Activated CD4-positive, alpha-beta memory T cell treated with anti-CD3 and anti-CD28 coated beads, Interleukin-2, amount 10 ng/mL, durations not matched to agents 7 days and 5 days (primary cell): ENCODE measurements at places on chromosomes 5 and 9. TPM values are rescaled to one million over a fixed set of nuclear protein-coding genes. Genes with fewer than 3 reads are reported as not detected.

DNA sequence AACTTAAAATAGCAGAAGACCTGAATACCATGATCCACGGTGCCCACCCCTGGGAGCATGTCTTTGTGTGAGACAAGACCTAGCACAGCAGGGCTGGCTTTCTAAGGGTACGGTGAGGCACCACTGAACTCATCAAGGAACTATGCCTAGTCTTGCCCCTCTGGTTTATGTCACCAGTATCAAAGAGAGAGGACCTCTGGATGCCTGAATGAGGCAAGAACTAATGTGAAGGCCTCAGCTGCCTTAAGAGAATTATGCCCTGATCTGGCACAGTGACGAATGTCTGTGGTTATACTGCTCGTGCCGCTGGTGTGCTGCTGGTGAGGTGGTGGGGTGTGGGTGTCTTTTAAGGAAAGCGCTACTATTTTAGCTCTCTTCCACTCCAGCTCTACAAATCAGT is 23.0 kb downstream of the NREP start:
- no peak for DNase-seq

DNA sequence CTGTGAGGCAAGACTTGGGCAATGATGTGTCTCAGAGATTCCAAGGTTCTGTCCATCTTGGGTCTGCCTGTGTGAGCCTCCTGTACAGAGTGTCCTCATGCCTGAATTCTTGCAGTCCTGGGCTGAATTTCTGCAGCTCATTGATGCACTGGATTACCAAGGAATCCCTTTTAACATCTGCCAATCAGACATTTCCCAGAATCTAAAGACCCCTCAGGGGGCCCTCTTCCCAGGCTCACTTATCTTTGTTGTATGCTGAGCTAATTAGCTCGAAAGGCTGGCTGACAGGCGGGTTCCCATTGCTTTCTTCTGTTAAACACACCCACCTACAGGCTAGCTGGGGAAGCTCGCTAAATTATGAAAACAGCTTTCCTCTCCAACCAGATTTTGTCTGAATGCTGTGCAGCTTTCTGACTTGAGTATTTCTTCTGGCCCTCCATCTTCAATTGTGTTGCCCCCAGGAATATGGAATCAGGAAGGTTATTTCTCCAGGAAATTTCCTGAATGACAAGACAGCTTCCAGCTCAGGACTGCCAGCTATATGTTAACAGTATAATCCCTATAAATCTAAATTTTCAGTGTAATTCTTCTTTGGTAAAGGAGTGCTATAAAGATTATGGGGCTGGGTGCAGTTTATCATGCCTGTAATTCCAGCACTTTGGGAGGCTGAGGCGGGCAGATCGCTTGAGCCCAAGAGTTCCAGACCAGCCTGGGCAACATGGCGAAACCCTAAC is at the start of gene LIX1:
Gene LIX1, minus strand, starts transcription at position 91 of the 734 bp plus-strand sequence. Its CDS starts 35 bp downstream, at position 56.
- peak; percentile 37 for DNase-seq

DNA sequence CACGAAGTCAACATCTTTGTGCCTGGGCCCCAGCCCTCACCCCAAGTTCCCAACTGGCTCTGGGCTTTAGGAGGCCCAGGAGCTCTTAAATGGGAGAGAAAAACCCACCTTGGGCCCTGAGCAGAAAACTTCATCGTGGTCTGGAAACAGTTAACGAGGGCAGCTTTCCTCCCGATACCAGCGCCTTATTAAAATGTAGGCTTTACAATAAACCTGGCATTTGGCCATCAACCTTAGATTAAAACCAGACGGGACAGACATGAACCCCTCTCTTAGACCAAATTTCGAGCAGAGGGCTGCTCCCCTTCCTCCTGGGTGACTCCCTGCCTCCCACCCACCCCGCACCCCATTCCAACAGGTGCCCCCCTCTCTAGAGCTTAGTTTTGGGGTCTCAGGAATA is 39.4 kb downstream of the PRRX2 start:
- DNase-seq = no peak

DNA sequence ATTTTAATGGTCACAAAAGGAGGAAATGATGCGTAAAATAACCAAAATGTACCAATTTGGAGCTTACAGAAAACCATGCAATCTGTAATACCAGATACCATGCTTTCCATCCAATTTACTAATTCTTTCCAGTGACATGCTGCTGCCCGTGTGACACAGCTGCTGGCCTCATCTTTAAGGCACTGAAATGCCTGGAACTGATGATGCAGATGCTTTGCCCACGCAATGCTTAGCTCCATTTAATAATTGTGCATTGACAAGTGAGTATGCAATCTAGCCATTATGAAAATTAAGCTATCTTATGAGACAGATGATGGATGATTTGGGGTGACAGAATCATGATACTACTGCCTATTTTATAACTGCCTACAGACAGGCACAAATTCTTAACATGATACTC is 169.2 kb upstream of the CTNND2 start:
- no peak for DNase-seq

- DNase-seq = peak; percentile 49
These were observed 19.0 kb upstream of the FER start for GRCh38 chr5:108728566-108729241.

DNA sequence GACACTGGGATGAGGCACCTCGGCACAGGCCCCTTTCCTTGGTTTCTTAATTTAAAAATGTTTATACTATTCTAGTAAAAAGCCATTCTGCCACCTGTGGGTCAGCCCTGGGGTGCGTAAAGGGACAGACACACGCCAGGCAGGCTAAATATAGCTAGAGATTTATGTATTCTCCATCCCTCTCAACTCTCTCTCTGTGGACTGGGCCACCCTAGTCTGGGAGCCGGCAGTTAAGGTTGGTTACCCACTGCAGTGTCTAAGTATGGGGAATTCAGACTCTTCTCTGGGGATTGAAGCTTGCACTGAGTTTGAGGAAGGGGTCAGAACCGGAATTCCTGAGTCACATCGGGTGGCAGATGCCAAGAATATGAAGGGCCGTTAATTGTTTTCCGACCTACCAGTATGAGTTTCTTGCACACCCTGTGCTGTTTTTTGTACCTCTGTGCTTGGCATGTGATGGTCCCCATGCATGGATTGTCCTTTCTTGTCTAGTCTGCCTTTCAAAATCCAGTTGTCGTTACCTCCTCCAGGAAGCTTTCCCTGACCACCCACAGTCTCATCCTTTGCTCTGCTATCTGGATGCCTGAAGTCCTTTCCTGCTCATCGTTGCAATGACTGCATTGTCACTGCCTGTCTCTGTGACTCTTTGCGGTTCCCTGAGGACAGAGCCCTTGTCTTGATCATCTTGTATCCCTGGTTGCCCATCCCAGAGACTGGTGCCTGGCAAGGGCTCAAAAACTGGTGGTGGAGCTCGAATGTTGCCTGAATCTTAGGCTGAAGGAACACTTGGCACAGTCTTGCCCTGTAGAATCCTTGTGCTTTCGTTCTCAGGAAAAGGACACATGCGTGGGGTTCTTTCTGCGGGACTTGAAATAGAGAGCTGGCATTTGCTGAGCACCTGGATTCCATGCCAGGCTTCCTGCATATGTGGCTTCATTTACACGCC is 2.1 kb downstream of the NEURL1B start:
- DNase-seq = no peak

GRCh38 chr9:33459115-33459514 is 11.7 kb upstream of the AQP3 start:
- no peak for DNase-seq

- DNase-seq = no peak
These were observed 14.3 kb downstream of the IRF1 start for GRCh38 chr5:132475987-132476875.

DNA sequence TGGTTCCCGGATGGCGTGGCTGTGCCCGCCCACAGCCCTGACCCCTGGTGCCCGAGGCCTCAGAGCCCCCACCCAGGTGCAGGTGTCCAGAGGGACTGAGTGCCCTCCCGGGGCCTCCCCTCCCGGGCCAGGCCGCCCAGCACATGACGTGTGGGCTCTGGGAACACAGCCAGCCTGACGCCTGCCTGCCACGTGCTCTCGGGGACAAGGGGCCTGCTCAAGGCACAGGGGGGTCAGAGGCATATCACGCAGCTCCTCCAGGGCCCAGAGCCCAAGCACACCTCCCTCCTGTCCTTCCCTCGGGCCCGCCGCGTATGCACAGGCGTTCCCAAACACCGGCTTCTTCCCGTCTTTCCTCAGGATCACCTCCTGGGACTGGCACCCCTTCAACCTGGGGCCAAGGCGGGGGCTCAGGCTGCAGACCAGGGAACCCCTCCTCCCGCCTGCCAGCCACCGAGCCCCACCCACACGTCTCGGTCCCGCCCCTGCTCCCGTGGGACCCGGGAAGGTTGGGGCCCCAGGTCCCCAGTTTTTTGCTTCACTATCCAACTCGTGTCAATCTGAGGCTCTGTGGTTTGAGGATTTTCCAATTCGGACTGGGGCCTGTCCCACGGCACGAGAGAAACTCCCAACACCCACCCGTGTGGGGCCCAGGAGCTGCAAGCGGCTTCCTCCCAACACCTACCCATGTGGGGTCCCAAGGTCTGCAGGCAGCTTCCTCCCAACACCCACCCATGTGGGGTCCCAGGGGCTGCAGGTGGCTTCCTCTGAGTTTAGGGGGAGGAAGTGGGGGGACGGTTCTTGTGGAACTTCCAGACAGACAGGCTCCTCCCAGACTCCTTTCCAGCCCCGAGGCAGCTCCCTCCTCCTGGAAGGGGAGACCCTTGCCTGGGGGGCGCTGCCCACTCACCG is 1.5 kb downstream of the LCN10 start:
- DNase-seq = no peak

GRCh38 chr5:168261227-168261571 is 30.2 kb upstream of the WWC1 start:
- DNase-seq = no peak

GRCh38 chr9:98367923-98368322 is 112.5 kb upstream of the TBC1D2 start:
- DNase-seq = no peak

DNA sequence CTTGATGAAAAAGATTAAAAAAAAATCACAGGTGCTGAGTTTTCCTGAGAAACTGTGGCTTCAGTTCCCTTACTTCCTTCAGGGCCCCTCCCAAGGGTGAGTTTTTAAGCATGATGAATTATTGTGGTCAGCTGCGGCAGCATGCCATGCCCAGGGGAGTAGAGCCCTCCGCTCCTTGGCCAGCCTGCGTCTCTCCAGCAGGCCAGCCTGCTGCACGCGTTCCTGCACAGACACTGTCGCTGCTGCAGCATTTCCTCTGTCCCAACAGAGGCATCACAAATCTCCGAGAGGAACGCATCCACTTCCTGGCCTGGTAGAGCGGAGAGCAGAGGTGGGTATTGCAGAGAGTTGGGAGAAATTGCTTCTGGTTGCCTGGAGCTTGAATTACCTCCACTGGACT is 26.1 kb upstream of the GLRA1 start:
- no peak for DNase-seq

DNA sequence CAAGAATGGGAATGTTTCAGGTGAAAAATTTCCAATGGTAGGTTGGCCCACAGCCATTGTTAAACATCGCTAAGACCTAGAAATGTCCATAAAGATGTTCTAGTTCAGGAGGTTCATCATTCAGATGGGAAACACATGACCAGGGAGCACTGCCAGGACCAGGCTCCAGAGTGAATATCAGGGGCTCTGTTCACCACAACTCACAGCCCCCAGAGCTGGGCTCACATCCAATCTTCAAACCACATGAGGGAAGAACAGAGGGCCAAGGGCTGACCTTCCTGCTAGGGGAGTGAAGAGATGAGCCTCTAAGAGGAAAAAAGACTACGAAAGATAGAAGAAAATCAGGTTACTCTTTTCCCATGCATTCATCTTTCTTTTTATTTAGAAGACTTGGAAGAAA is 205.8 kb downstream of the SEMA5A start:
- DNase-seq = no peak

DNA sequence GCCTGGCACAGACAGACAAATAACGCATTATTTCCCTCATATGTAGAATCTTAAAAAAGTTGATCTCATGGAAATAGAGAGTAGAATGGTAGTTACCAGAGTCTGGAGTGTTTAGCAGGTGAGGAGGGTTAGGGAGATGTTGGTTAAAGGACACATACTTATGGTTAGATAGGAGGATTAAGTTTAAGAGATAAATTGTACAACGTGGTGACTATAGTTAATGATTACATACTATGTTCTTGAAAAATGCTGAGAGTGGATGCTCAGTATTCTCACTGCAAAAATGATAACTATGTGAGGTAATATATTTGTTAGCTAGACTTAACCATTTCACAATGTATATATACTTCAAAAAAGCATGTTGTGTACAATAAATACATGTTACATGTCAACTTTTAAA is 38.0 kb downstream of the CERT1 start:
- DNase-seq = no peak

DNA sequence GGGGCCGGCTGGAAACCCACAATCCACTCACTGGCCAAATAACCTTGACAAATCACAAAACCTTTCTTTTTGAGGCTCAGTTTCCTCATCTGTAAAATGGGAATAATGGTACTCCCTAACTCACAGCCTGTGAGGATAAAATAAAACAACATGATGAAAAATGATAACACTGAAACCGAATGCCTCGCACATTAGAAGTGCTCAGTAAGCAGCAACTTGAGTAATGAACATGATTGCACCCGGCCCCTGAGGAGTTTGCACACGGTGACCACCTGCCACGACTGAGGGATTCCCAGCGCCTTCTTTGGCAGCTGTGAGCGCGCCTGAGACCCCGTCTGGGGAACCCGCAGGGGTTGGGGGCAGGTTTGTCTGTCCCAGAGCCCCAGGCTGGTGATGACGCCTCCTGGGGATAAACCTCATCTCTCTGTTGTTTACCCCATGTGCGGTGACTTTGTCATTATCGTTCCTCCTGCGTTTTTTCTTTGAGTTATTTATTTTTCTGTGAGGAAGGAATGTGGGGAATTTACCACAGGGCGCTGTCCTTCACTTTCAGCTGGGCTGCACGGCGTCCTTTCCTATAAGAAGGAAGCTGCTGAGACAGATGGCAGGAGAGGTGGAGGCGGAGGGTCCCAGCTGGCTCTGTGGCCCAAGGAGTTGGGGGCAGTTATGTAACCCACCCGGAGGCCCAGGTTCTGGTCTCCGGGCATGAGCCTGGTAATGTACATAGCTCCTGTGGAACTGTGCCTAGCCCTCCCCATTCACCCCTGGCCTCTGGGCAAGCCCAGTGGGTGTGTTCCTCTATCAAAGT is 3.0 kb upstream of the SYNPO start:
- no peak for DNase-seq

DNA sequence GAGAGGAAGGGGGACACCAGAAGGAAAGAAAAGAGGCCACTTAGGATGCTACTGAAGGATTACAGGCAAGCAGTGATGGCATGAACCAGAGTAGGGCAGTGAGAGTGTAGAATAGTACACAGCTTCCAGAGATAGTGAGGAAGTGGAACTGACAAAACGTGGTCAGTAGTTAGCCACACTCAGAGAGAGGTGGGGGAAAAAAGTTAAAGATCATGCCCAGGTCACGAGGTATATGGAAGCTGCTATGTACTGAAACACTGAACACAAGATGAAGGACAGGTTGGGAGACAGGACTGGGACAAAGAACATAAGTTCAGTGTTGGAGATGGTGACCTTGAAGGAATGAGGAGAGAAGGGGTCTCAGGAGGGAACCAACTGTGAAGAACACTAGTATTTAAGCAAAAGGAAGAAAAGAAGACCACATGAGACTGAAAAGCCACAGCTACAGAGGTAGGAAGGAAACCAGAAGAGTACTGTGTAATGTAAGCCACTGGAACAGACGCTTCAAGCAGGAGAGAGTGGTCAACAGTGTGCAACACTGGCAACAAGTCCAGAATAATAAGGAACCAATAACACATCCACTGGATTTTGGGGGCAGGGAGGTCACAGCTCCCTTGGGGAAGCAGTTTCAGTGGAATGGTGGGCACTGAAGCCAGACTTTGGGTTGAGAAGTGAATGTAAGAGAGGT is 45.5 kb downstream of the ELL2 start:
- no peak for DNase-seq

The C5orf34 gene
- 8.5 TPM for total RNA-seq

The PCDHGA2 gene
- total RNA-seq = 0.05 TPM

The TAF1L gene
- not detected for total RNA-seq

The SARDH gene
- total RNA-seq = 0.88 TPM

The IFNK gene
- not detected for total RNA-seq

The TLE1 gene
- 0.48 TPM for total RNA-seq

The CNTNAP3B gene
- not detected for total RNA-seq

The EIF4EBP3 gene
- 11.6 TPM for total RNA-seq
